ENCODE measurements at places on chromosomes 4 and X.

- DNase-seq = no peak
Observed at GRCh38 chr4:2794486-2795299, 1.8 kb downstream of the SH3BP2 start.

GRCh38 chr4:2925496-2925895 lies 37.7 kb downstream of the NOP14 start:
- DNase-seq = no peak

DNA sequence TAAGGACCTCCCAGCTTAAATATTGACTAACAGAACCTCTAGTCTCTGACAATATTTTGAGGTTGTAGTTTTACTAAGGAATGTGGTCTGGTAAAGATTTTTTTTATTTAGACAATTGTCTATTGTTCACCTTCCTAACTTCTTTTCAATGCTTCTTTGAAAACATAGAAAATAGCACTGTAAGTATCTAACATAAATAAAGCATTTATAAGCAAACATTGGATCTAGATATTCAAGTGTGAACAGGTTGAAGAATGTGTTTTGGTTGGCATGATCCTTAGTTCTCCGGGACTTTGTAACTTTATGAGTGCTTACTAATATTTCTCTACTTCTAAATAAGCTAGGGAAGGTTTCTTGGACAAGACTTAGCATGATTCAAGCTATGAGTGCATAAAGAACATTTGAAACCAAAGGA lies 285.4 kb upstream of the ARSJ start:
- no peak for DNase-seq

DNA sequence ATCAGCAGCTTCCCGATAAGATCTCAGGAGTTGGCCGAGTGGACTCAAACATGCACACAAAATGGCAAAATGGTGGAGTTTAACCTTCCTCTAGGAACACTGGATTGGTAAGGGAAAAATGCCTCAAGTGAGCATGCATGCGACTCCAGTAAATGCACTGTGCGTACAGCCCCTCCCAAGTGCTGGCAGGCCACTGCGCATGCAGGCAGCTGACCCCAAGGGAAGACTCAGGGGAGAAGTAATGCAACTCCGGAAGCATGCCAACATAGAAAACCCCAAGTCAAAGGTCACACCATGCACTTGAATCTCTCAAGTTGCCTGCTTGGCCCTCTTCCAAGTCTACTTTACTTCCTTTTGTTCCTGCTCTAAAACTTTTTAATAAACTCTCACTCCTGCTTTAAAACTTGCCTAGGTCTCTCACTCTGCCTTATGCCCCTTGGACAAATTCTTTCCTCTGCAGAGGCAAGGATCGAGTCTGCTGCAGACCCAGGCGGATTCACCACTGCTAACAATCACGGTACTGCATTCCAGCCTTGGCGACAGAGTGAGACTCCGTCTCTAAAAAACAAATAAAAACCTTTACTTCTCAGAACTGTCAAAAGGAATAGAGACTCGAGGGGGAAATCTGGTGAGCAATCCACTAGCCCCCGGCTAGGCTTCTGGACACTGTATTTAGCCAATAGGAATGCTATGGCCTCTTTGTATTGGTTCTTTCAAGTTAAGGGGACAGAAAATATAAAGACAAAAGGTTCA lies 33.5 kb downstream of the NYX start:
- no peak for DNase-seq
